ENCODE measurements at places on chromosomes 12 and 14.

DNA sequence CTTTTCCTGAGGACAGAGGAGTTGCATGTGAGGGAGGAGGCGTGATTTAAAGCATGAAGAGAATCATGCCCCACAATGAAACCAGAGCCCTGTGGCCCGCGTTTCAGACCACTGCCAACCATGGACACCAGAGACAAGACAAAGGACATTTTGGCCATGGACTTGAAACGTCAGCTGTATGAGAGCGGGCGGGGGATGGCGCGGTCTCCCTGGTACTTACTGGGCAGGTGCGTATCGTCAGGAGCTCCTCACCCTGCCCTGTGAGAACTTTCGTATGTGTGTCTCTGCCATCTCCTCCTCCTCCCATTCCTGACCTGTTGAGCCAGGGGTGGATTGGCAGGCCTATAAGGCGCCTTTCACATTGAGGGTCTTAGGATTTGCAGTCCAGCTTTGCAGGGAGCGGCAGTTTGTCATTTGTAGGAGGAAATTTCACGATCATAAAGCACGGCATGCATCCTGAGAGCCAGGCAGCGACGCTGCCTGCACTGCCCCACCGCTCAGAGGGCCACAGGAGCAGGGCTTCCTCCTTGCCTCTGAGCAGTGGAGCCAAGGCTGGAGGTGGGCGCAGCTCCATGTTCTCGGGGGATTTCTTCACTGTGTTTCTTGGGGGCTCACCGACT lies 22.2 kb downstream of the SFSWAP start:
- no peak for DNase-seq

GRCh38 chr12:55072083-55072482 lies 52.3 kb downstream of the NEUROD4 start:
- peak; percentile 76 for DNase-seq

DNA sequence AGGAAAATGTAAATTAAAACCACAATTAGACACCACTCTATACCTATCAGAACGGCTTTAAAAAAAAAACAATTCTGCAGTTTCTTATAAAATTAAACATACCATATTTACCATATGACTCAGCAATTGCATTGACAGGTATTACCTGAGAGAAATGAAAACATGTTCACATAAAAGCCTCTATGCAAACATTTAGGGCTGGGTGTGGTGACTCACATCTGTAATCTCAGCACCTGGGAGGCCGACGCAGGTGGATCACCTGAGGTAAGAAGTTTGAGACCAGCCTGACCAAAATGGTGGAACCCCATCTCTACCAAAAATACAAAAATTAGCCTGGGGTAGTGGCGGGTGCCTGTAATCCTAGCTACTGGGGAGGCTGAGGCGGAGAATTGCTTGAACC lies 41.1 kb downstream of the SPTB start:
- no peak for DNase-seq

DNA sequence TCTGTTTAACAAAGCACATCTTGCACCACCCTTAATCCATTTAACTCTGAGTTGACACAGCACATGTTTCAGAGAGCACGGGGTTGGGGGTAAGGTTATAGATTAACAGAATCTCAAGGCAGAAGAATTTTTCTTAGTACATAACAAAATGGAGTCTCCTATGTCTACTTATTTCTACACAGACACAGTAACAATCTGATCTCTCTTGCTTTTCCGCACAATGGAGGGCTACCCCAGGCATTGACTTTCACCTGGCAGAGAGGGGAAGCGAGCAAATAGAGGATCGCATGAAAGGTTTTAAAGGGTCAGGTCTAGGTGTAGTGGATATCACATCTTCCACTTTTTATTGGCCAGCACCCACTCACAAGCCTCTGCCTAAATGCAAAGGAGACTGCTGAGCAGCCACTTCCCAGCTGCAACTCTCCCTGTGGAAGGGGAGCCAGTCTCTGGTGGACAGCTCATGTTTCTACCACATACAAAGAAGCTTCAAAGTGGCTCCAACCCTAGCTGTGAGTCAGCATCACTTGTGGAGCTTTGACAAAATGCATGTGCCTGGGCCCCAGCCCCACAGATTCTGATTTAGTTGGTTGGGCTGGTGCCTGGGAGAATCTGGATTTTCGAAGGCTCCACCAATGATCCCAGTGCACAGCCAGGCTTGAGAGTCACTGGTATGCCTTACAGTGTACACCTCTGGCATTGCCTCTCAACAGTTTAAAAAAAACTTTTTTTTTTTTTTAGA lies 7.2 kb upstream of the FNTB start:
- DNase-seq, result no peak

DNA sequence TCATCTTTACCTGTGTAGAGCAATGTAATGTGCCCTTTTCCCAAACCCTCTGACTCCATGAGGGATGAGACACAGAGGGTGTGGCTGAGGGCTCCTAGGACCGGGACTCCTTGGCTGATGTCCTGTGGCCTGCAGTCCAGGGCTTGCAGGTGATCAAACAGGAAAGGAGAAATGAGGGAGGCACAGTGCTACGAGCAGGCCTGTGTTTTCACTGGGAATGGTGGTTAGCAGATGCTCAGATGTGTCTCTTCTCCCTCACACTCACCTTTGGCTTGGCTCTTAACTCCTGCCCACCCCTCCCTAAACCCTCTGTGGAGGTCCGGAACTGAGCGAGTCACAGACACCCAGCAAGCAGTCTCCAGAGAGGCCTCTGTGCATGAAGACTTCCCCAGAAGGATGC lies 254.4 kb downstream of the DAD1 start:
- no peak for DNase-seq

DNA sequence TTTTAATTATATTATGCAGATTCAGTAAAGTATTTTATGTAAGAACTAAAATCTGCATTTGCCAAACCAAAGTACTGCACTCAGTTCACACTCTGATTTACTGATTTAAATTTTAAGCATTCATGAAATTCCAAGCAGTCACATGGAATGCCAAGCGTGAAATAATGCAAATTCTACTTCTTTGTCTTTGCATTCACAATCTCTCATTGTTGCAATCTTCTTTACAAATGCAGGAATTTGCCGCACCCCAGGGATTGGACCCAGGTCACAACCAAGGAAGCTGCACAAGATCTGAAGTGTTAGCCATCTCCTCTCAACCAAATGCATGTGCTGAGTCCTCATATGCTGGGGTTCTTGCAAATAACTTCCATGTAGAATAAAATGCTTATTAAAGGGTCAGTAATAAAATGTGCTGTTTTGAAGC lies 71.9 kb downstream of the TUNAR start:
- DNase-seq, result no peak

GRCh38 chr12:91931111-91931510 lies 214.5 kb downstream of the BTG1 start:
- no peak for DNase-seq

DNA sequence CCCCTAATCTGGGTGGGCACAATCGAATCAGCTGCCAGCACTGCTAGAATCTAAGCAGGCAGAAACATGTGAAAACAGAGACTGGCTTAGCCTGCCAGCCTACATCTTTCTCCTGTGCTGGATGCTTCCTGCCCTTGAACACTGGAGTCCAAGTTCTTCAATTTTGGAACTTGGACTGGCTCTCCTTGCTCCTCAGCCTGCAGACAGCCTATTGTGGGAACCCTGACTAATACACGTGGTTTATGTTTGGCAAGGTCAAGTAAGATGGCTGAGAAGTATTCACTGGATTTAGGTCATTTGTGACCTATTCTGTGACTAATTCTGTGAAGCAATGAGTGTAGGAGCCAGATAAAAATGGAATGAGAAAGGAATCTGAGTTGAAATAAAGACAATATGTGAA lies 11.0 kb downstream of the GPR135 start:
- DNase-seq, result no peak

DNA sequence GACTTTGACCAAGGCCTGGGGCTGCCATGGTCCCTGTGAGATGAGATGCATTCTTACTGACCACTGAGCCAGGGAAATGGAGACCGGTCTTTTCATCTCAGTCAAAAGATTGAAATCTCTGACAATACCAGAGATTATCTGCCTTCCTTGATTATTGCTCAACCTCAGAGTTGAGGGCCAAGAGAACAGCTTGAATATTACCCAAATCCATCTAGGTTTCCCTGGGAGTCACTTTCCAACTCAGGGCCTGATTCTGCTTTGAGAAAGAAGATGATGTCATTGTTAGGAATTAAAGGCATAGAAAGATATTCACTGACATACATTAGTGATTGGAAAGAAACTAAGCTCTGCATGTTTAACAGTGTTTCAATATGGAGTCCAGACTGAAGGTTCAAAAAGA lies 515.9 kb upstream of the TBX3 start:
- DNase-seq, result no peak

GRCh38 chr14:69398818-69399210 lies 322 bp downstream of the SLC39A9 start:
- no peak for DNase-seq

DNA sequence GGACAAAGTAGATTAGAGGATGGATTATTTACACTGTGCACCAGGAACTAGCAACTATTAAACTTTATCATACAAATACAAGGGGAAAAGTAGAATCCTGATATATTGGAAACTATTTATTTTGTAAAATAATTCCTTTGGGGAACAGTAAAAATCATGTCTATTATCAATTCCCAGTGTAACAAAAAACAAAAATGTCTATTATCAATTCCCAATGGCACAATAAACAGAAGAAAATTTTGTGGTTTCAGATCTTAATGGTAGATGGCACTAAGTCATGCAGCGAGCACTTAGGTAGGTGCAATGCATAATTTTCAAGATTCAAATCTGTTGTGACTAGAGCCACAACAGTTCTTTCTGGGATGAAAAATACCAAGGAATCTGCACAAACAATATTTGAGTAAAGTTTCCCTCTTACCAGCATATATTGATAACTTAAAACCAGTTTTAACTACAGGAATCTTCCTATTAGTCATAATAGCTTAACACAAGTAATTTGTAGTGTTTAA lies 13.7 kb downstream of the CFL2 start:
- DNase-seq, result no peak

- no peak for DNase-seq
Observed at GRCh38 chr12:113086249-113087164, 30.0 kb downstream of the DTX1 start.

DNA sequence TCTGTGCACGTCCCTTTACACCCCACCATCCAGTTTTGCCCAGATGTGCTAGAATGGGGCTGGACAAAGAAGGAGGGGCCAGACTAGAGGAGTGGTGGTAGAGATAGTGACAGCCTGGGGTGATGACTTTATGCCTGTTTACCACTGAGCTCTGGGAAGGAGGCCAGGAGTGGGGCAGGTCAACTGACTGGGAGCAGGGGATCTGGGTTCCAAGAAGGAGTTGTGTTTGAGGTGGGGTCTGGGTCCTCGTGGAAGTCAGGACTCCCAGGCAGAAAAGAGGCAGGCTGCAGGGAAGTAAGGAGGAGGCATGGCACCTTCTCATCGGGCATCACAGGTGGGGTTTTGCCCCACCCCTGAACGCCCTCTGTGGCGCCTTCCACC lies 315 bp downstream of the LTB4R2 start:
- no peak for DNase-seq

- no peak for DNase-seq
Observed at GRCh38 chr12:56385873-56386272, 23.2 kb upstream of the APOF start.

GRCh38 chr12:13362260-13362841 lies 165.8 kb downstream of the EMP1 start:
- peak; percentile 59 for DNase-seq

- no peak for DNase-seq
Observed at GRCh38 chr14:61042220-61042619, 61.2 kb downstream of the SLC38A6 start.

DNA sequence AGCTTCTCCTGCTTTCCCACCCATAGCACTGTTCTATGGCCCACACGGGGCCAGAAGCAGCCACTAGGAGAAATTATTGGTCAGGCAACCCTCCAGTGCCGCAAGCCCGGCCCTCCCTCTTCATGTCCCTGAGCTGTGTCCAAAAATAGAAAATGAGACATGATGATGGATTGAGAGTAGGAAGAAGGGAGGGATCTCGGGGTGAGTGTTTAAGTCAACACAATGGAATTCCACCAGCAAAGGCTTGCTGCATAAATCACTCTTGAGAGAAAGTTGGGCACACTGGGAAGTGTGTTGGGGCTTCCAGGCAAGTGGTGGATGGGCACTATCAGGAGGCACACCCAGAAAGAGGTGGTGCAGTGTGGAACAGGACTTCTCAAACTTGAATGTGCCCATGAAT lies 94.2 kb downstream of the LLPH start:
- no peak for DNase-seq

DNA sequence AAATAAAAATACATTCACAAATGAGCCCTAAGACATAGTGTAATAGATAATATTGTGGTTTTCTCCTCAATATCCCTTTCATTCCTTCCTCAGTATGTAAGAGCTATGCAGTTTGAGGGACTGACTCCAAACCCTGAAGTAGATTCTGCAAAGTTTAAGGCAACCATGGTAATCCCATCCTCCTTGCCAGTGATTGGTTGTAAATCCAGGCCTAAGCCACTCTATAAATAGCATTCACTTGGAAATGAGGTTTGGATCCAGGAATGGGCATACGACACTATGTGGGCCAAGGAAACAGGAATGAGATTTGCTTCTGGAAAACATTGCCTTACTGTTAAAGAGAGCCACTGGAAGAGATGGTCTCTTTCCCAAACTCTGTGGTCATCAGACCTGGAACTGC lies 468.7 kb upstream of the SOX5 start:
- DNase-seq, result no peak

GRCh38 chr14:52377940-52378339 lies 63.8 kb downstream of the PTGER2 start:
- DNase-seq, result no peak

DNA sequence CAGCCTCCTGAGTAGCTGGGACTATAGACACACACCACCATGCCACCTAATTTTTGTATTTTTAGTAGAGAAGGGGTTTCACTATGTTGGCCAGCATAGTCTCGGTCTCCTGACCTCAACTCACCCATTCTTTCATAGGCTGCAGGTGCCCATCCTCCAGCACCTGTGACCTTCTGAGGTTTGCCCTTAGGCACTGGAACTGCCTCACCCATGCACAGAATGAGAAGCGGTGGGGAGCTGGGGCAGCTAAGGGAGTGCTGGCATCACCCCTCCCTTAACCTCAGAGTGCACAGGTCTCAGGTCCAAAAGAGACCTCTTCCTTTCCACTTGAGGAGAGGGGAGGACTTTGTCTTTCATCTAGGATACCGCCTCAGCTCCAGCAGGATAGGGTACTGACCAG lies 177.4 kb upstream of the CCDC198 start:
- DNase-seq, result no peak

GRCh38 chr14:96252999-96253539 lies 2.9 kb upstream of the BDKRB1 start:
- no peak for DNase-seq

GRCh38 chr12:92719674-92720073 lies 16.9 kb downstream of the PLEKHG7 start:
- no peak for DNase-seq

DNA sequence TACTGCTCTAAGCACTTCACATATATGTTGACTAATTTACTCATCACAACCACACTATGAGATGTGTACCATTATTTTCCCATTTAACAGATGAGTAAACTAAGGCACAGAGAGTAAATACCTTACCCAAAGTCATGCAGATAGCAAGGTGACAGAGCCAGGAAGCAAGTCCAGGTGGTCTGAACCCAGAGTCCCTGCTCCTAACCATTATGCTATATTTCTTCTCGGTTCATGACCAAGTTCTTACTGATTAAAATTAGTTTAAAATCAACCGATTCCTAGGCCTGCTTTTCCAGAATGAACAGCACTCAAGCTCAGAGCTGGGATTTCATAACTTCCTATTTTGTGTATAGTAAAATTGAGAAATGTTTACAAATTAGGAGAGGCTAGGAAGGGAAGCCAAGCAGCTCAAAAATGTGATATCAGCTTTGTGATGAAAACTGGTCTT lies 85.5 kb upstream of the EGLN3 start:
- DNase-seq, result no peak

Measured in activated CD4-positive, alpha-beta T cell treated with anti-CD3 and anti-CD28 coated beads, Interleukin-2, amount 50 U/mL, for 48 hours (primary cell).